ENCODE measurements at places on chromosomes 16 and 17.

GRCh38 chr17:8855477-8856204 is 11.8 kb downstream of the PIK3R6 start:
- DNase-seq, result no peak

- no peak for DNase-seq
Observed at GRCh38 chr17:42363767-42364585, 24.3 kb downstream of the STAT3 start.

GRCh38 chr17:72466199-72466598 is 345.4 kb downstream of the SOX9 start:
- DNase-seq, result peak; percentile 95

DNA sequence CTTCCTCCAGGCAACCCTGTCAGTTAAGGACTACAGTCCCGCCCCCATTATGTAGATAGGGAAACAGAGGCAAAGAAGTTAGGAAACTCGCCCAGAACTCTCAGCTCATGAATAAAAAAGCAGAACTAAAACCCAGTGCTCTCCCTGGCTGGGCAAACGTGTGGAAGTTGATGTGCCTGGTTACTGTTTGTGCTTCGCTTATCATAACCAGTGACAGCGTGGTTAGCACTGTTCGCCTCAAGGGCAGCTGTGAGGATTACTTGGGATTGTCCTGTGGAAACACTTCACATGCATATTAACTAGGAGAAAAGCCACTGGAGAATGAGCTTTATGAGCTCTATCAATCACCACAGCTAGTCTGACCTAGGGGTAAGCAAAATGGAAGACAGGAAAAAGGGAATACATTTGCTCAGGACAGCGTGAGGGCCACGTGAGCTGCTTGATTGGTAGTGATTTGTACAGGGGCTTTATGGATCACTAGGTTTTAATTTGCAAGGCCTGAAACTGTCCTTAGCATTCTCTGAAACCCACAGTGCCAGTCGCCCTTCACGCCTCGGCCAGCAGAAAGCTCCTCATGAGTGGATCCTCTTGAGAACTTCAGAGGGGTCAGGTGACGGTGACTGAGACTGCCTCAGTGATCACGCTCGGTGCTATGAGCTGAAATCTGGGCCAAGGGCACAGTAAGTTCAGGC is 19.9 kb downstream of the CYB5D2 start:
- no peak for DNase-seq

DNA sequence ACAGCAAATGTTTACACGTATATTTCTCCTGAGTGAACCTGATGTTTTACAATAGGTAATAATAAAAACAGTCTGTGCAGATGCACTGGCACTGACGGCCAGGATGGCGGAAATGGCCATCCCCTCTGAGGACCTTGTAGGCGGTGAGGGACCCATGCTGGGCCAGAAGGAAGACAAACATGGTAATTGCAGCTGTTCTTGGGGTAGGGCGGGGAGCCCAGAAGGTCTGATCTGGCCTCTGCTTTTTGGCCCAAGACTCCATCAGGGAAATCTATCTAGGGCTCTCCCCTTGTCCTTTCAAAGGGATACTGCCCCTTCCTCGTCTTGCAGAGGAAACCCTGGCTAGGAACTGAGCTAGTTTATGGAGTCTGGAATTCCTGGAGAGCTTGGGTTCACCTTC is 7.4 kb upstream of the LGALS9 start:
- no peak for DNase-seq

- no peak for DNase-seq
Observed at GRCh38 chr16:710500-711075, 4.3 kb upstream of the METRN start.

- DNase-seq, result no peak
Observed at GRCh38 chr17:28471531-28472342, 1.7 kb upstream of the SLC13A2 start.

Measured in NCI-H460 (cell line).